ENCODE measurements at places on chromosomes 6 and 20.

DNA sequence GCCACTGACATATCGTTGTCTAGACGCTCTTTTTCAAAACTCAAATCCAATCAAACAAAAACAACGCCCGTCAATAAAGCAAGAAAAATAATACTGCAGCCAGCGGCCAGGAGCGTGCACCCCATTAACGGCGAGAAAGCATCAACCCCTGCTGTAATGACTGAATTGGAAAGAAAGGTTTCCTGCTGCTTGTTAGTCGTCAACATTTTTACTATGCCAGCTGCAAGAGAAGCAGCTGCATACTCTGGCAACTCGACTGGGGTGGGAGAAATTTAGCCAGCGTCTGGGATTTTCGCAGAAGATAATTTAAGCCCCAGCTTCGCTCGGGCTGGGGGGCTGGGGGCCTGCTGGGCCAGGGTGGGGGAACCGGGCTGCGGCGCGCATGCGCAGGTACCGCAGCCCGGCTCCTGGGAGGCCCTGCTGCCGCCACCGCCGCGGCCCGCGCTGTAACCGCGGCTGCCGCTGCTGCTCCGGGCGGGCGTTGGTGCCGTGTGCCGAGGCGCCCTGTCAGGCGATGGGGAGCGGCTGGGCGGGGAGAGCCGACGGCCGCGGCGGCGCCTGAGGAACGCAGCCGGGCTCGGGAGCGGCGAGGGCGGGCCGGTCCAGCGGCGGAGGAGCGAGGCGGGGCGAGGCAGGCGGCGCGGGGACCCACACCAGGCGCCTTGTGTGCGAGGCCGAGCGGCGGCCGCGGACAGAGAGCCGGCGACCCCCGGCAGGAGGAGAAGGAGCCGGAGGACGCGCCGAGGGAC is 732 bp upstream of the STXBP5 start:
- DNase-seq: peak; percentile 77

DNA sequence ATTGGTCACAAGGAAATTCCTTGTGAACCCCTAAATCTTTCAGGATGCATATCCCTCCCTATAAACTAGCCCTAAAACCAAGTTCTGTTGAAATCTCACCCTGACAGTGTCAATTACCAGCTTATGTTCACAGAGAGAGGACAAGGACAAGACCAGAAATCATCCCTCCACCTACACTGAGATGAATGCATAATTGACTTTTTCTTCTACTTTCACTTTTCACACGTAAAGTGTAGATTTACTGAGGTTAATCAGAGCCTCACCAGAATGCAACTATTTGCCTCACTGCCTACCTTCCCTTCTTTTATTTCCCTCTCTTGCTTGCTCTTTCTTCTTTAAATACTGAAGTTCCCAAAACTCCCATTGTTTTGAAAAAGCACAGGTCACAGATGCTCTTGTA is 15.3 kb upstream of the NKAIN2 start:
- no peak for DNase-seq

GRCh38 chr20:18852318-18852717 is 38.7 kb downstream of the SCP2D1 start:
- no peak for DNase-seq

GRCh38 chr6:70590400-70590799 is 23.7 kb downstream of the SDHAF4 start:
- DNase-seq: no peak

- no peak for DNase-seq
Observed at GRCh38 chr6:67221226-67221625, 1413.9 kb upstream of the ADGRB3 start.

DNA sequence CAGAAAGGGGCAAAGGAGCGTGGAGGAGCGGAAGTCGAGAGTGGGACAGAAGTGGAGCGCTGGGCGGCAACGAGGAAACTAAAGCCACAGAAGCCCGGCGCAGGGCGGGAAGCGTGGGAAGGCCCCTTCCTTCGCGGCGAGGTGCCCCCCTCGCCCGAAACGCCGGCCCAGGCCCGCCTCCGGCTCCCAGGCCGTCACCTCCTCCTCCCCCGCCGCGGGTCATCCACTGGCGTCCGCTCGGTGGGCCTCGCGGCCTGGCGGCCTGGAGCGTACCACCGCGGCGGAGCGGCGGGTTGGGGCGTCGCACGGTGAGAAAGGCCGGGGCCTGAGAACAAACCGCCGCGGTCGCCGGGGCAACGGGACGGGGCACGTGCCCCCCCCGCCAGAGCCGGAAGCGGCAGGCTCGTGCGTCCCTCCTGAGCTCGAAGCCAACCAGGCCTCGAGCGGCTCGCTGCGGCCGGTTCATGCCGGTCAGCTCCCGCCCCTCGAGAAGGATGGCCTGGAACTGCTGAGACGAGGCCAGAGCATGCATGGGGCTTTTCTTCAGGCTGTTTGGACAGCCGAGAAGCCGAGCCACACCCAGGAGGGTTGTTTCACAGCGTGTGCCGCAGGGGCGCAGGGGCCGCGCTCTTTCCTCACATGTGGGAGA is at the start of gene TCP11:
Gene TCP11, minus strand, starts transcription at position 333 of the 649 bp plus-strand sequence. CDS start 469 bp downstream, outside the sequence.
- no peak for DNase-seq

- peak; percentile 4 for DNase-seq
Observed at GRCh38 chr20:11544029-11544678, 373.5 kb upstream of the BTBD3 start.

DNA sequence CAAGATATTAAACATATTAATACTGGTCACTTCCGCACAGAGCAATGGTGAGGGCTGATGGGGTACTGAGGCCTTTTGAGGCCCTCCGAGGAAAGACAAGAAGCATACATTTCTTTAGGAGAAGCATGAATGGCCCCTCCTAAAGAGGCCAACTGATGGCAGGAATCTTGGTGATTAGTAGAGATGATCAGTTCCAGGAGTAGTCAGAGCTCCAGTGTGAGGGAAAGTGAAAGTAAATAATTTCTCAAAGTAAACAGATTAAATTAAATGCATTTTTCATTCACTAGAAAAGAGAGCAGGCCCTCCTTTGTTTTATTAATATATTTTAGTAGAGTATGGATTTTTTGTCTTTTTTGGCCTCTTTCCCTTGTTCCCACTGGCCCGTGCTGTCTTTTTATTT is 38.2 kb downstream of the NOX3 start:
- DNase-seq: no peak

GRCh38 chr20:7094438-7094997 is 327.0 kb downstream of the BMP2 start:
- no peak for DNase-seq

- DNase-seq: no peak
Observed at GRCh38 chr6:39388606-39389483, 66.3 kb upstream of the KCNK16 start.

DNA sequence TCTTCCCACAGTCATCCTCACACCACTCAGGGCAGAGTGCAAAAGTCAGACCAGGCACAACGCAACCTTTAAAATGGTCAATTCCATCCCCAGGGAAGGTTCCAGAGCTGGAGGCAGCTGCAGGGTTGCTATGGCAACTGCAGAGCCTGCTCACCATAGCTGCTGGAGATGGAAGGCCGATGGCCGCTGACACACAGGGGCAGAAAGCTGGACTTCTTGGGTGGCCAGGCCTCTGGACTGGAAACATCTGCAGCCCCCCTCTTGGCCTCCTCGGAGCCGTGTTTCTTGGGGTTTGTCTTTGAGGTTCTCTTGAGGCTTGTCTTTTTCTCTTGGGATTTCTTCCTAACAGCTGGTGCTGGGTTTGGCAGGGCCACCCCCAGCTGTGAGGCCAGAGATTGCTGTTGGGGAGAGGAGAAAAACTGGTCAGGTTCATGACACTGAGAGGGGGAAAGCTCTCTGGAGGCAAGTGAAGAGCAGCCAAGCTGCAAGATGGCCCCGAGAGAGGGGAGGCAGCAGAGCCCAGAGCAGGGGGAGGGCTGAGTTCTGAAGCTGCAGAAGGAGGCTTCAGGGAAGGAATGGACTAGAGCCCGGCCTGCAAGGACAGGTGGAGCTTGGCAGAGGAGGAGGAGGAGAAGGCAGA is 10.2 kb downstream of the BNIP5 start:
- no peak for DNase-seq

GRCh38 chr6:158996856-158997255 is 3.1 kb downstream of the RSPH3 start:
- DNase-seq: no peak

- no peak for DNase-seq
Observed at GRCh38 chr20:3839328-3839727, 7.3 kb upstream of the MAVS start.

DNA sequence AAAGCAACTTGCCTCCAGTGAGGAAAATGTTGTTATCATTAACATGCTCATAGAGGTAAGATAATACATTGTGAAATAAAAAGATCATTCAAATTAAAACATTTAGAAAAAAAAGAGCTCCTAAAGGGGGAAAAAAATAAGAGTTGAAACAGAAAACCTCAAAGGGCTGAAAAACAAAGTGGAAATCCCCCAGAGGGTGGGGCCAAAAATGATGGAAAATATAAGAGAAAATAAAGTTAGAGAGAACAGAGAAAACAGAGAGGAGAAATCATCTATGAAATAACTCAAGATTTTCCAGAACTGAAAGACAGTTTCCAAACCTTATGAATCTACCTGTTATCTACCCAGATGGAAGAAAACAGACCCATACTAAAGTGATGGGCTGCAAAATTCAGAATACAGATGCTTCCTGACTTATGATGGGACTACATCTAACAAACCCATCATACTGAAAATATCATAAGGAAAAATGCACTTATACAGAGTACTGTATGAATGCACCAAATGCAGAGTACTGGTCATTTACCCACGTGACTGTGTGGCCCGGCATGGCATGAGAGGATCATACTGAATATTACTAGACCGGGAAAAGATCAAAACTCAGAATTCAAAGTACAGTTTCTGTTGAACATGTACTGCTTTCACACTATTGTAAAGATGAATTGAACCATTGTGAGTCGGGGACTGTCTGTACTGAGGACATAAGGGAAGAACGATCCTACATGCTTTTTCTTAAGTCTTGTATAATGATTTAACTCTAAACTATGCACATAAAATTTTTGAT is 4.0 kb downstream of the ZBTB24 start:
- DNase-seq: no peak

DNA sequence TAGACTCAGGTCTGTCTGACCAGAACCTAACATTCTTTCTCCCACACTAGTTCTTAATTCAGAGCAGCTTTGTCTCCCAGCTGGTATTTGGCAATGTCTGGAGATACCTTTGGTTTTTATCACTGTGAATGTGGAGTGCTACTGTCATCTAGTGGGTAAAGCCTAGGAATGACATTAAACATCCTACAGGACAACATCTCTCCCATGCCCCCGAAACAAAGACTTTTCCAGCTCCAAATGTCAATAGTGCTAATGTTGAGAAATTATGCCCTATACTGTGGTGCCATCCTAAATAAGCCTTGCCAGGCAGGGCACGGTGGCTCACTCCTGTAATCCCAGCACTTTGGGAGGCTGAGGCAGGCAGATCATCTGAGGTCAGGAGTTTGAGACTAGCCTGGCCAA is 4.2 kb upstream of the TTPAL start:
- no peak for DNase-seq

GRCh38 chr6:13485923-13486562 is 1.4 kb downstream of the GFOD1 start:
- DNase-seq: no peak

GRCh38 chr20:59320426-59320825 is 20.0 kb downstream of the EDN3 start:
- no peak for DNase-seq

- DNase-seq: no peak
Observed at GRCh38 chr6:17423026-17423425, 29.6 kb downstream of the CAP2 start.

DNA sequence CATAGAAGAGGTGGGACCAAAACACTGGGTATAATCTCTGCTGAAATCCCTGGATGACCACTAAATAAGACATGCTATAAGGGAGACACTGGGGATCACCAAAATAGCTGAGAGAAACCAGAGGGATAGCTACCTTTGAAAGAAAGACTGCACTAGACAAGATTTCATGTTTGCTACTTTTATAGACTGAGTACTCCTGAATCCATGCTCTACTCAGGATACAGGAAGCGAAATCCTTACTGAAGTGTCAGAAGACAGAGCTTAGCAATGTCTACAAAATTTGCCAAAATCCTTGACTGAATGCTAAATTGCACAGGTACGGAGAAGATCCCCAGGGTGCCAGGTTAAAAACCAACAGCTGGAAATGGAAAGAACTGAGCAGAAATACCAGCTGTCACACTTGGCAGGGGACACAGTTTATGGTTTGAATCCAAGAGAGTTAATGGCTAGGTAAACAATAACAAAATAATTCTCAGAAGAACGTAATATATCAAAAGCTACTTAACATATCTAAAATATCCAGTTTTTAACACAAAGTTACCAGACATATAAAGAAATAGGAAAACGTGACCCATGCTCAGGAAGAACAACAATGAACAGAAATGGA is 125.4 kb downstream of the MAN1A1 start:
- no peak for DNase-seq

- no peak for DNase-seq
Observed at GRCh38 chr20:22675341-22675740, 91.0 kb upstream of the FOXA2 start.

- DNase-seq: no peak
Observed at GRCh38 chr6:130699742-130700141, 127.5 kb upstream of the SMLR1 start.

All from CD4-positive, alpha-beta memory T cell (primary cell).